ENCODE measurements at places on chromosomes 4 and X. TPM values are rescaled to one million over a fixed set of nuclear protein-coding genes. Genes with fewer than 3 reads are reported as not detected.
A peak's percentile ranks its signal among the peaks of the same experiment; 100 is the strongest.

- no peaks in the 10 kb centered on the region for H3K36me3 ChIP-seq
- no peaks in the 10 kb centered on the region for H3K4me1 ChIP-seq
- no peak for DNase-seq
- H3K27ac ChIP-seq, result no peak overlapping the region
- H3K4me3 ChIP-seq, result no peak overlapping the region
Measured at GRCh38 chr4:25162566-25162965, 2.3 kb upstream of the SEPSECS start.

The EVC gene
- total RNA-seq, result 33.3 TPM

The SYN1 gene
- total RNA-seq, result 1.5 TPM

The ALAS2 gene
- total RNA-seq, result 2.5 TPM

DNA sequence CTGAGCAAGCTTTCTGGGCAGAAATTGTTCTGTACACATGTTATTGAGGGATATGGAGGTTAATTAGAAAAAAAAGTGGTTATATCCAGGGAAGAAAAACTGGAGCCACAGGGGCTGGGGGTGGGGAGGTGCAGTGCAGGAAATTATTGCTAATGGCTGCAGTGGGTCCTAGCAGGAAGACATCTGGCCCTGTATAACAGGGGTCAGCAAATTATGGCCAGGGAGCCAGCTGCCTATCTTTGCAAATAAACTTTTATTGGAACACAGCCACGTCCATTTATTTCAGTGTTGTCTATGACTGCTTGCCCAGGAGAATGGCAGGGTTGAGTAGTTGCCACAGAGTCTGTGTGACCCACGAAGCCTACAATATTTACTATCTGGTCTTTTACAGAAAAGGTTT is 23.4 kb upstream of the PRPS2 start:
- no peak for DNase-seq
- no peaks in the 10 kb centered on the region for H3K4me1 ChIP-seq
- no peak overlapping the region for H3K4me3 ChIP-seq
- H3K36me3 ChIP-seq, result no peaks in the 10 kb centered on the region
- H3K27me3 ChIP-seq, result no peaks in the 10 kb centered on the region
- H3K27ac ChIP-seq, result no peak overlapping the region

The SRPK3 gene
- total RNA-seq, result 5.4 TPM

GRCh38 chr4:77599378-77599777 is 6.2 kb upstream of the CXCL13 start:
- no peaks in the 10 kb centered on the region for H3K27me3 ChIP-seq
- H3K4me3 ChIP-seq, result no peak overlapping the region
- H3K27ac ChIP-seq, result no peak overlapping the region

- H3K27ac ChIP-seq, result no peak overlapping the region
- H3K4me3 ChIP-seq, result no peak overlapping the region
- H3K36me3 ChIP-seq, result no peaks in the 10 kb centered on the region
- no peaks in the 10 kb centered on the region for H3K4me1 ChIP-seq
- H3K27me3 ChIP-seq, result no peaks in the 10 kb centered on the region
Measured at GRCh38 chr4:62208921-62209320, 1008.8 kb downstream of the ADGRL3 start.

The LYAR gene
- total RNA-seq, result 9.6 TPM

The HSFX2 gene
- not detected for total RNA-seq

DNA sequence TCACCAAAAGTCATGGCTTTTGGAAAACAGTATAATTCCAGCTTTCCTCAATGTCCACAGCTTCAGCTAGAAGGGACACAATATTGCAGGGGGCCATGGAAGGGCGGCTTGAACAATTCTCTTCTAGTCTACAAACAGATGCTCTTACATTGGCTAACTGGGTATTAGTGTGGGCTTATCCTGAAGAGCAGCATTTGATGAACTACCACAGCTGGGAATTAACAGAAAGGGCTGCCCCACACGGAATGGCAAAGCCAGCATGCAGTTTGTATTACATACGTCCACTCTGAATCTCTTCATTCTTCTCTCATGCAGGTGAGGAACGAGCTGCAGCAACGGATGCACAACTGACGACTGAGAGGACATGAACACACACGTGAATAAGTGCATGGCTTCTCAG is 13.0 kb upstream of the PDCL2 start:
- H3K27me3 ChIP-seq, result no peaks in the 10 kb centered on the region
- no peaks in the 10 kb centered on the region for H3K36me3 ChIP-seq
- no peaks in the 10 kb centered on the region for H3K4me1 ChIP-seq
- no peak overlapping the region for H3K4me3 ChIP-seq

DNA sequence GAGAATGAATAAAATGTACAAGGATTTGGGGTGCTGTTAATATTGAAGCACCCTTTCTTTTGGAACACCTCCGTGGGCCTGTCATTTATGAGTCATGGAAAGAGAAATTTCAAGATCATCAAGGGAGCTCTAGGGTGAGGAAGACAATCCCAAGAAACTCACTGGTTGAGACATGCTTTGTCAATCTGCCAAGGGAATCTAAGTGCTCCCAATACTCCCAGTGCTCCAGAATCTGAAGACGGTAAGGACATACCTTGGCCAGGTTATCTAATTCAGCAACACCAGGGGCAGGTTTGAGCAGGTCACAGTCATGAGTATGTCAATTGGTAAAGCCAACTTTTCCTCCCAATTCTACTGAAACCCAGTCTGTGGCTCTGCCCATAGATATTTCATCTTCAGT is 556.4 kb upstream of the CPEB2 start:
- no peak for DNase-seq
- no peaks in the 10 kb centered on the region for H3K36me3 ChIP-seq
- no peaks in the 10 kb centered on the region for H3K4me1 ChIP-seq
- no peak overlapping the region for H3K27ac ChIP-seq
- H3K27me3 ChIP-seq, result no peaks in the 10 kb centered on the region

The PHEX gene
- total RNA-seq, result 0.13 TPM

DNA sequence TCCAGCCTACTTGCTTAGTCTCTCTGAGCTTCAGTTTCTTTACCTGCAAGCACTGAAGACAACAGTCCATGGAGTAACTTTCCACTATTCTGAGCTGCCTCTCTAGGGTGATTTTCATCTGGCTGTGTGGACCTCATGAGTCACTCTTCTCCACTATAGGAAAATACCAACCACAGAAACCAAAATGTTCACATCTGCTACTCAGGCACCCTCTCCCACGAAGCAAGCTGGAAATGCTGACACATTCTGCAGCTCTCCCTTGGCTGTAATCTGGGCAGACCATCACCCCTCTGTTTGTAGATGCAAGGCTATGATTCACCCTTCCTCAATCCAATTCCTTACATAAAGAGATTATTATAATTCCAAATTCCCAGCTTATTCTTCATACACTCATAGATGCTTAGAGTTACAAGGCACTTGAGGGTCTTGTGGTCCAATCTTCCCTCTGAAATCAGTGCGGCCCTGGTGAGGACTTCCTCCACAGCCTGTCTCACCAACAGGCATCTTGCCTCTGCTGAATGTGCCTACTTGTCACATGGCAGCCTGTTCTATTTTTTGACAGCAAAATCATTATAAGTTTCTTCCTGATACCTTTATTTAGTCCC is 97.0 kb upstream of the LNX1 start:
- H3K4me3 ChIP-seq, result no peak overlapping the region
- H3K27me3 ChIP-seq, result no peaks in the 10 kb centered on the region
- H3K36me3 ChIP-seq, result no peaks in the 10 kb centered on the region
- no peak for DNase-seq
- H3K27ac ChIP-seq, result no peak overlapping the region

The AADAT gene
- total RNA-seq, result 7.2 TPM

The IL2 gene
- total RNA-seq, result not detected

GRCh38 chr4:56134266-56134665 is 185.5 kb downstream of the CEP135 start:
- H3K4me3 ChIP-seq, result no peak overlapping the region
- peak; percentile 55 for DNase-seq
- no peaks in the 10 kb centered on the region for H3K4me1 ChIP-seq
- H3K36me3 ChIP-seq, result no peaks in the 10 kb centered on the region
- H3K27me3 ChIP-seq, result peaks cover 1% of the 10 kb centered on the region

DNA sequence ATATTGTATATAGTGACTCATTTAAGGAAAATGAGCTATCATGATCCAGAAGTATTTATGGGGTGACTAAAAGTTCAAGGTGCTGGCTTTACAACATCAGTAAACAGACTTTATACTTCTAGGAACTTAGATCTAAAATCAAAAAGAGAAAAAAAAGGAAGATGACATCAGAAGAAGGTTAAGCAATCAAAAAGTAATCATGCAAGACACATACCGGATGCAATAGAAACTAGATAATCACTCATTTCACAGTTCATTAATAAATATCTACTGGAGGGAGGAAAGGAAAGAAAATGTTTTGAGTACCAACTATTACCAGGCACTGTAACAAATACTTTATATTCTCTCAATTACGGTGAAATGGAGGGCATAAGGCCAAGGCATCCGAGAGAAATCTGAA is 276.4 kb downstream of the SPRY1 start:
- H3K36me3 ChIP-seq, result no peaks in the 10 kb centered on the region
- H3K4me1 ChIP-seq, result no peaks in the 10 kb centered on the region
- no peak for DNase-seq
- H3K4me3 ChIP-seq, result no peak overlapping the region
- no peaks in the 10 kb centered on the region for H3K27me3 ChIP-seq

The PWWP3B gene
- 0.15 TPM for total RNA-seq

The FRMPD3 gene
- 1.2 TPM for total RNA-seq

The PIM2 gene
- total RNA-seq, result 9.2 TPM

DNA sequence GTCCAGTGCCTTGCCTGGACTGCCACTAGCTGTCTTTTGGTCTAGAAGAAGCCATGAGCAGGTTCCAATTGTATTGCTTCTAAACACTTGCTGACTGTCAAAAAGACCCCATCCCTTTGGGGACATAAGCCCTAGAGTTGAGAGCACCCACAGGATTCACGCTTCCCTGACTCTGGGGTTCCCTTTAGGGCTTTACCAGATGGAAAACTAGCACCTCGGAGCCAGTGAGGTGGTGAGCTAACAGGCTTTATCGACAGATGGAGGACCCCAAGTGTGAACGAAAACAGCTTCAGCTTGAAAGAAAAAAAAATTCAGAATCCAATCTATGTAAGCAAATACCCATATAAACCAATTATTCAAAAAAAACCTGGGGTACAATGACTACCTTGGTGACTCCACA is 90.8 kb downstream of the NAA11 start:
- H3K4me3 ChIP-seq, result no peak overlapping the region
- DNase-seq, result no peak
- no peaks in the 10 kb centered on the region for H3K36me3 ChIP-seq
- no peaks in the 10 kb centered on the region for H3K4me1 ChIP-seq
- no peak overlapping the region for H3K27ac ChIP-seq
- H3K27me3 ChIP-seq, result no peaks in the 10 kb centered on the region

GRCh38 chrX:10415306-10416001 is 204.9 kb downstream of the MID1 start:
- H3K4me3 ChIP-seq, result no peak overlapping the region
- no peak overlapping the region for H3K27ac ChIP-seq
- H3K27me3 ChIP-seq, result no peaks in the 10 kb centered on the region
- H3K4me1 ChIP-seq, result no peaks in the 10 kb centered on the region

GRCh38 chr4:118985170-118986000 is 96.7 kb downstream of the SYNPO2 start:
- H3K36me3 ChIP-seq, result no peaks in the 10 kb centered on the region
- DNase-seq, result no peak
- H3K27ac ChIP-seq, result peak overlapping the region; percentile 54
- peaks cover 18% of the 10 kb centered on the region for H3K4me1 ChIP-seq
- H3K27me3 ChIP-seq, result no peaks in the 10 kb centered on the region
- H3K4me3 ChIP-seq, result no peak overlapping the region

- no peaks in the 10 kb centered on the region for H3K27me3 ChIP-seq
- no peak overlapping the region for H3K4me3 ChIP-seq
- DNase-seq, result no peak
- H3K4me1 ChIP-seq, result peaks cover 12% of the 10 kb centered on the region
- H3K27ac ChIP-seq, result no peak overlapping the region
- no peaks in the 10 kb centered on the region for H3K36me3 ChIP-seq
Measured at GRCh38 chr4:41442810-41443209, 95.1 kb upstream of the LIMCH1 start.

DNA sequence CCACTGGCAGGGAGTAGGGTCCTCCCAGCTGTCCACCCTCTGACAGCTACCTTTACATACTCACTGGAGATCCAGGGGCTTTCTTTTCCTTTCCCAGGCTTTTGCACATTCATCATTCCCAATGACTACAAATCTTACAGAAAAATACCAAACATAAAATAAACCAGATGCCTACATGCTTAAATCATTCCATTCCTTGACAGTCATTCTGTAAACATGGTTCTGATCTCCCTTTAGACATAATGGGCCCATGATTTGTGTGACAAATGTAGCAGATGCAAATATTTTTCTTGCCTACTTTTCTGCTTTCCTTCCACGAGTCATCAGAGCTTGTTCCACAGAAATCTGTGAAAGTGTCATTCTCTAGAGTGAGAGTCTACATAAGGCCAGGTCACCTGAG is 207.0 kb downstream of the IDS start:
- no peak for DNase-seq
- H3K4me1 ChIP-seq, result no peaks in the 10 kb centered on the region
- no peak overlapping the region for H3K27ac ChIP-seq
- H3K4me3 ChIP-seq, result no peak overlapping the region

DNA sequence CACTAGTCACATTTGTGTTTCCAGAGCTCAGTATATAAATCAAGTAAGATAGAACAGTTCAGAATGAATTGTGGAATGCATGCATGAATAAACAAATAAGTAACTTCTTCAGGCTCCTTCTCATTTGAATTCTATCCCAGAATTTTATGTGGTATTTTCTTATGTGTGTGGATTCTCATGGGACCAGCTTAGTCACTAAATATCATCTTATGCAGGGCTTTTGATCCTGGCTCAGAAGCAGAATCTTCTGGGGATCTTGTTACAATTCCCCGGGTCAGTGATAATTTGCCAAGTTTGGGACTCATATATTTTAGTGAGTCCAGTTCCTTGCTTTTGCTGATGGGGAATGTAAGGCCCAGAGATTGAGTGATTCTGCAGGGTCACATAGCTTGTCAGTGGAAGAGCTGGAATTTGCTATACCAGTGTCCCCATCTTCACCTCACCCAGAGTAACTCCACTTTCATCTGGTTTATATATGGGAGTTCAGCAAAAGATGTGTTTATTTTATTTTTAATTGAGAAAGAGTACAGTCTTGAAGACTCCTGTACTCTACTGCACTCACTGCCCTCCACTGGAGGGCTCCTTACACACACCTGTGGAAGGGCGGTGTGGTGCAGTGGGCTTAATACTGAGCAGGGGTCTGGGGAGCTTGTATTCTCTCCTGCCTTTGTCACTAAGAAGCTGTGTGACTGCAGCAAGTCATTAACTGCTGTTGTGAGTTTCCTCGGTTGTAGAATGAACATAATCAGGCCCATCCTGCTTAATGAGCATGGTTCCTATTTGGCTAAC is 198.2 kb upstream of the CXorf66 start:
- H3K27ac ChIP-seq, result no peak overlapping the region
- no peak overlapping the region for H3K4me3 ChIP-seq
- DNase-seq, result no peak
- H3K27me3 ChIP-seq, result no peaks in the 10 kb centered on the region

Data from aorta (tissue), 5 donors.